Stimulated activated CD4-positive, alpha-beta T cell treated with anti-CD3 and anti-CD28 coated beads, Interleukin-1b, Interleukin-23, amount 100 ng/mL, for 1 hour (primary cell): ENCODE measurements at places on chromosomes 1 and 21.

- DNase-seq = no peak
Measured at GRCh38 chr21:41170859-41171609, 3.1 kb downstream of the BACE2 start.

GRCh38 chr21:43301409-43302061 lies 125.4 kb downstream of the SIK1 start:
- DNase-seq = no peak

GRCh38 chr1:218249338-218250140 lies 35.6 kb upstream of the RRP15 start:
- no peak for DNase-seq

GRCh38 chr1:60747353-60747752 lies 335.0 kb upstream of the NFIA start:
- DNase-seq = no peak

GRCh38 chr1:62131093-62131725 lies 63.4 kb upstream of the L1TD1 start:
- no peak for DNase-seq

- no peak for DNase-seq
Measured at GRCh38 chr21:46056450-46056903, 41.4 kb upstream of the COL6A2 start.

DNA sequence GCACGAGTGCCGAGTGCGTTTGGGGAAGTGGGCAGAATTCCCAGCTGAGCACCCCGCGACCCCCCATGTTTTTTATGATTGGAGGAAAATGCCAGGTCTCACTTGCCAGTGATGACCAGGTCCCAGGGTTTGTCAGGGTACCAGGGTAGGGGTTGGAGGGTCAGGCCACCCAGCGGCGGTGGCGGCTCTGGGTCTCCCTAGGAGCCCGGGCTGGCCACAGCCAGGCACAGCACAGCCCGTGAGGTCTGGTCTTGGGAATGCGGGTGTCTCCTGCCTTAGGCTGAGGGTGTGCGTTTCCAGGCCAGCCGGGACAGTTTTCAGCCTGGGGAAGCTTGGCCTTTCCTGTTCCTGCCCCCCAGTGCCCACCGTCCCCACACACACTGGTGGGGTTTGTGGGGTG lies 22.7 kb downstream of the PRKCZ start:
- DNase-seq = no peak

DNA sequence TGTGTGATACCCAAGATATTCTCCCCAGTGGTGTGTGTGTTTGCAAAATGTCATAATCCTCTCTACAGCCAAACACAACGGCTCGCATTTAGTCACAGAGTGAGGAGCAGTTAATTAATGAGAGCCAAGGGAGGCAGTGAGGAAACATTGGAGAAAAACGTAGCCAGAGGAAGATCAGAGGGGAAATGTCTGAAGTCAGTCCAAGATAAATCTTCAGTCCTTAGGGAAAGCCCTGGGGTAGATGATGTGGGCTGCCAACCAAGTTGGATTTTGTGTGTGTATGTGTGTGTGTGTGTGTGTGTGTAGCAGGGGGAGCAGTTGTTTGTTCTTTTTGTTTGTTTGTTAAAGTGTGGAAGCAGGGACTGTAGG lies 201.0 kb upstream of the PTBP2 start:
- DNase-seq = no peak

- DNase-seq = no peak
Measured at GRCh38 chr1:159598196-159598595, 10.6 kb downstream of the APCS start.

DNA sequence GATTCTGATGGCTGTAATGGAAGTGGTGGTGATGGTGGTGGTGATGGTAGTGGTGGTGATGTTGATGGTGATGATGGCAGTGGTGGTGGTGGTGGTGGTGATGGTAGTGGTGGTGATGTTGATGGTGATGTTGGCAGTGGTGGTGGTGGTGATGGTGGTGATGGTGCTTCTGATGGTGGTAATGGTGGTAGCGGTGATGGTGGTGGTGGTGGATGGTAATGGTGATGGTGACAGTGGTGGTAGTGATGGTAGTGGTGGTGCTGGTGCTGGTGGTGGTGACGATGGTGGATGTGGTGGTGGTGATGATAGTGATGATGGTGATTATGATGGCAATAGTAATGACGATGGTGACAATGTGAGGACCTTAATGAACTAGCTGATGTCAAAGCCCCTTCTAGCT lies 35.6 kb upstream of the LRRC3 start:
- DNase-seq = no peak

- DNase-seq = no peak
Measured at GRCh38 chr1:170853302-170853701, 82.0 kb upstream of the MROH9 start.

GRCh38 chr1:172343240-172344160 lies 77.0 kb upstream of the C1orf105 start:
- DNase-seq = no peak

GRCh38 chr21:44348861-44349260 lies 4.6 kb upstream of the TRPM2 start:
- DNase-seq = no peak

DNA sequence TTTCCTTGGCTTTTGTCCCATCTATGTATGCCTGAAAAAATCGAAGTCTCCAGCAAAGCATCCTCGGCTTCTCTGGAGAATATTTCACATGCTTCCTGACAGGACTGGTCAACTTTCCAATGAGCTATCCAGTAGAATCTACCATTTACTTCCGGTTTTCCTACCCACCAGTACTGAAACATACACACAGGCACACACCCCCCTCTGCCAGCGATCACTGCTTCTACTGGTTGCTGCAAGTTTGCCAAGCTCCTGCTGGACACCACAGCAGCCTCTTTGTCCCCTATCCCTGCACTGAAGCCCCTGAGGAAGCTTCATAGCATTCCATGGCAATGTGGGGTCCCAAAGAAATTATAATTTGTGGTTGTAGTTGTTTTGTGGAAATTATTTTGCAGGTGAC lies 536.8 kb downstream of the MATN1 start:
- DNase-seq = no peak
